ENCODE measurements at places on chromosomes 1 and 21. TPM values are rescaled to one million over a fixed set of nuclear protein-coding genes. Genes with fewer than 3 reads are reported as not detected.
A peak's percentile ranks its signal among the peaks of the same experiment; 100 is the strongest.

DNA sequence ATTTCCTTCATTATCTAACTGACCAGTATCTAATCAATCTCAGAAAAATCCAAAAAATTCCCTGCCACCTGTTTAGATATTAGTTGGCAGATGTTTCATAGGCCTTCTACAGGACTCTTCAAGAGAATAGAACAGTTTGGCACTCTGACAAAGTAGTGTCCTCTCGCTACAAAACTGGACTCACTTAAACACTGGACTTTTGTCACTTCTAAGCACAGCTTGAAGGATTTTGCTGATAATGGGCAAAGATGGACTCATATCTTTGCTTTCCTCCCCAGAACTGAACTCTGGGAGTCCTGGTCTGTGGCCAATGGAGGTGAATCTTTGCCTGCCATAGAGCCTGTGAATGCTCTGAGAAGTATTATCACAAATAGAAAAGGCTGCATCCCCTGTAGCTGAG lies 58.2 kb upstream of the ZNF326 start:
- no peak overlapping the region for H3K4me3 ChIP-seq
- H3K27me3 ChIP-seq = no peaks in the 10 kb centered on the region
- no peak overlapping the region for H3K27ac ChIP-seq
- H3K36me3 ChIP-seq = no peaks in the 10 kb centered on the region

GRCh38 chr1:207343675-207344074 lies 22.2 kb downstream of the CD55 start:
- no peaks in the 10 kb centered on the region for H3K4me1 ChIP-seq
- H3K27me3 ChIP-seq = no peaks in the 10 kb centered on the region
- H3K36me3 ChIP-seq = no peaks in the 10 kb centered on the region
- H3K27ac ChIP-seq = no peak overlapping the region
- no peak for DNase-seq

DNA sequence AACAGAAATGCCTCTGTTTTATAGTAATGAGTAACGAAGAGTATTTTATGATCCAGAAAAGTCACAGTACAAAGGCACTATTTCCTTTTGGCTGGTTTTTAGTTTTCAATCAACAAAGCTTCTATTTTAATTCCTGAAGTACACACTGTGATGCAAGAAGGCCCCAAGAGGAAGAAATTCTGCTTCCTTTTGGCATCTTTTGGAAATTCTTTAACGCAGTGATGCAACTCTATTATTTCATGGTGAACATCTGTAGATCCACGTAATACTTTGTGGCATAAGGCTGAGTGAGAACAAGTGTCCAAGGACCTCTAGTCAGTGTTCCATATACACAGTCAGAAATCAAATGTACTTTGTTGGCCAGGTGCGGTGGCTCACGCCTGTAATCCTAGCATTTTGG lies 137.5 kb downstream of the TGFB2 start:
- H3K4me1 ChIP-seq = peaks cover 9% of the 10 kb centered on the region
- no peak overlapping the region for H3K27ac ChIP-seq
- H3K4me3 ChIP-seq = no peak overlapping the region
- H3K27me3 ChIP-seq = no peaks in the 10 kb centered on the region
- no peak for DNase-seq
- H3K36me3 ChIP-seq = no peaks in the 10 kb centered on the region

DNA sequence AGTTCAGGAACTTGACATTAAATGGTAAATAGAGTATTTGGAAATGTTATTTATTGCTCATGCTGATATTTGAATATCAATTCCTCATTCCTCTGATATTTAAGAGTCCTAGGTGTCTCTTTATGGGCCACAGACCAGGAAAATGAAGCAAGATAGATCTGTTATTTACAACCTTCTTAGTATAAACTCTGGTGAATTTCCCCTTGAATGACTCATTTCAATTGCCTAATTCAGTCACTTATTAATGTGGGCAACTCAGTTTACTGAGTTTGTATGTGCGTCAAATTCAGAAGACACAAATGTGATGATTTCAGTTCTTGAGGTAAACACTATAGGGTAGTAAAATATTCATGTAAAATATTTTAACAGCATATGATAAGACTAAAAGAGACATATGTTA lies 1404.4 kb upstream of the PRMT6 start:
- no peaks in the 10 kb centered on the region for H3K4me1 ChIP-seq
- no peak overlapping the region for H3K4me3 ChIP-seq
- H3K36me3 ChIP-seq = no peaks in the 10 kb centered on the region
- no peak overlapping the region for H3K27ac ChIP-seq
- H3K27me3 ChIP-seq = no peaks in the 10 kb centered on the region

DNA sequence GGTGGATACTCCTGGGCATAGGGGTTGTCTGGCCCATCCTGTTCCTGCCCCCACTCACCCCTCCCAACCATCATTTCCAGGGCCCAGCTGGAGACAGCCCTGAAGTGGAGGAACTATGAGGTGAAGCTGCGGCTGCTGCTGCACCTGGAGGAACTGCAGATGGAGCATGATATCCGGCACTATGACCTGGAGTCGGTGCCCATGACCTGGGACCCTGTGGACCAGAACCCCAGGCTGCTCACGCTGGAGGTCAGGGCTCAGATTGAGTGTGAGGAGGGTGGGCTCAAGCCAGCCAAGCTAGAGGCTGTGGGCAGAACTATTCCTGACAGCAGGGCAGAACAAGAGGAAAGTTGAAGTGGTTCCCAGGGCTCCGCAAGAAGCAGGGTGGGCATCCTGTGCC lies 14.2 kb downstream of the RHOC start:
- no peak overlapping the region for H3K27ac ChIP-seq
- H3K36me3 ChIP-seq = peaks cover 20% of the 10 kb centered on the region
- no peaks in the 10 kb centered on the region for H3K27me3 ChIP-seq
- no peaks in the 10 kb centered on the region for H3K4me1 ChIP-seq
- no peak for DNase-seq

The KRTAP7-1 gene
- not detected for total RNA-seq

The SPRR2E gene
- total RNA-seq = not detected

The GBP6 gene
- not detected for total RNA-seq

DNA sequence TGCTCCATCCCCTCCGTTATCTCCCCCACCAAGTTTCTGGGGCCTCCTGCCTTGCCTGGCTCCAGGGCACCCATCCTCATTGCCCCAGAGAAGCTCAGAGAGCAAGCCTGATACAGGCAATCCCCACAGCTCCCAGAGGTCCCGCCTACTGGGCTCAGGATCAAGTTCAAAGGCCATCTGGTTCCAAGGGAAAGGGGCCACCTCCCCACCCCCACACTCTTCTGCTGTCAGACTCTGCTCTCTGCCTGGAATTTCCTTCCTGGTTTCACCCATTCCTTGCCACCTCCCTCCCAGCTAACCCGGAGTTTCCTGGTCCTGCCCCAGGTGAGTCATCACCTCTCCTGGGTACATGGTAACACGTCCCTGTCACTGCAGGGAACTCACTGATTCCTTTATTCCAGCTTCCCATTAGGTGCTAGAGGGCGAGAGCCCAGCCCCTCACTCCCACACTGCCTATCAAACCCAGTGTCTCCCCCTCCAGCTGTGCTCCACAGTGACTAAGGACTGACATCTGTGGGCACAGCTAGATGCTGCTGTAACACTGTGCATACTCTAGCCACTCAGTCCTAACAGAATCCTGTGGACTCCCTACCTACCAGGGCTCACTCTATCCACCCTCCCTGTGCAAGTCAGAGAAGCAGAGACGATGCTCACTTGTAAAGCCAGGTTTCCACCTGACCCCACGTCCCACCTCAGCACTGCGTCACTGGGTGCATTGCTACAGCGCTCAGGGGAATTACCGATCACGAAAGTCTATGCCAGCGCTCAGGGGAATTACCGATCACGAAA lies 21.8 kb downstream of the RSPH1 start:
- peak overlapping the region; percentile 82 for H3K27ac ChIP-seq
- no peaks in the 10 kb centered on the region for H3K36me3 ChIP-seq
- no peak overlapping the region for H3K4me3 ChIP-seq
- peaks cover 5% of the 10 kb centered on the region for H3K4me1 ChIP-seq
- DNase-seq = peak; percentile 94

- DNase-seq = no peak
- H3K36me3 ChIP-seq = no peaks in the 10 kb centered on the region
- no peak overlapping the region for H3K4me3 ChIP-seq
- no peaks in the 10 kb centered on the region for H3K27me3 ChIP-seq
Measured at GRCh38 chr1:36755303-36756230, 272.9 kb upstream of the CSF3R start.

GRCh38 chr1:165900576-165901380 lies 73.4 kb downstream of the UCK2 start:
- no peak overlapping the region for H3K4me3 ChIP-seq
- H3K4me1 ChIP-seq = no peaks in the 10 kb centered on the region
- no peaks in the 10 kb centered on the region for H3K27me3 ChIP-seq
- no peak for DNase-seq

DNA sequence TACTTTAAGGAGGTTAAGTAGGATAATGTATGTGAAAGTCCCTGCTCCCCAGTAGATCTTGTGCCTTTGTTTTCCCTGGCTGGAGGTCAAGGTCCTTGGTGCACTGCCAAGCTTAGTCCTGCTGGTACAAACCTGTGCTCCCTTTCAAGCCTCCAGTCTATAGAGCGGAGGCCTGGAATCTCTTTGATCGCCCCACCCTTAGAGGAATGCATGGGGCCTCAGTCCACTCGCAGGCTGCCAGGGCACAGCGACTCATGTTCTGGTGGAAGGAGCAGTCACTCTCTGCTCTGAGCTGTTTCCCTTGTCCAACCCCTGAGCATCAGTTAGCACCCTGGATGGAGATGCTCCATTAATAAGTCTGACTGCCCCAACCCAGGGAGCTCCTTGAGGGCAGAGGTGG lies 121.8 kb downstream of the HMGB4 start:
- no peak overlapping the region for H3K4me3 ChIP-seq
- no peaks in the 10 kb centered on the region for H3K27me3 ChIP-seq
- no peaks in the 10 kb centered on the region for H3K36me3 ChIP-seq
- peaks cover 10% of the 10 kb centered on the region for H3K4me1 ChIP-seq

Data from transverse colon (tissue), 4 donors.